Stimulated activated CD4-positive, alpha-beta T cell treated with anti-CD3 and anti-CD28 coated beads, Interleukin-2, amount 100 ng/mL, for 4 hours (primary cell): ENCODE measurements at places on chromosomes 7 and 10.

GRCh38 chr7:30897770-30898169 is 13.9 kb upstream of the AQP1 start:
- DNase-seq = no peak

GRCh38 chr7:136234040-136234439 is 256.9 kb upstream of the MTPN start:
- DNase-seq = no peak

- DNase-seq = no peak
Observed at GRCh38 chr10:8130973-8131911, 76.8 kb downstream of the GATA3 start.

DNA sequence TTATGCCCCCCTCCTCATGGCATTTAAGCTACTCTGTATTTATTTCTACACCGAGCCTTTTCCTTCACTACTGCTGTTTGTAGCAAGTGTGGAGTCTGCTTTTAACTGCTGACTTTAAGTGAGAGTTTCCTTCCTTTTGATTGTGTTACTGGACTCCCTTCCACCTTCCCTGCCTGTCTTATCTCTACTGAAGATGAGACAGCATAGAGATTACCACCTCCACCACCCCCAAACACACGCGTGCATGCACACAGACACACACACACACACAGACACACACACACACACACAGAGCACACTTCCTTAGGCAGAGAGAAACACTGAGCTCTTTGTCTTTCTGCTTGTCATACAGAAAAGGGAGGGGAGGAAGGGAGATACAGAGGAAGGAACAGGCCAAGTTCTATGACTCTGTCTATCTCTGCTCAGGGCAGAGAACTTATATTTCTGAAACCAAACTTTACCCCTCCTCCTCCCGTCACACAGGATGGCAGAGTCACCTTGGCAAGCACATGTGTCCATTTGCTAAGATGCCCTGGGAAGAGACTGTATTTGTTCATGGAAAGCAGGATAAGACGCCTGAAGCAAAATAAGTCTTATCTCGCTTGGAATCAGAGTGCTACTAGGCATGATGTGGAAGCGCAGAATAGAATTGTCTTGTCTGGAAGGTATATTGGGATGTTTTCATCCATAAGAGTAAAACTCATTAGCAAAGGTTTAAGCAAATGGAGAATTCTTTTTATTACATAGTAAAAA is 81.8 kb upstream of the CAV2 start:
- no peak for DNase-seq

GRCh38 chr10:89481662-89482061 is 53.7 kb downstream of the SLC16A12 start:
- DNase-seq = no peak

DNA sequence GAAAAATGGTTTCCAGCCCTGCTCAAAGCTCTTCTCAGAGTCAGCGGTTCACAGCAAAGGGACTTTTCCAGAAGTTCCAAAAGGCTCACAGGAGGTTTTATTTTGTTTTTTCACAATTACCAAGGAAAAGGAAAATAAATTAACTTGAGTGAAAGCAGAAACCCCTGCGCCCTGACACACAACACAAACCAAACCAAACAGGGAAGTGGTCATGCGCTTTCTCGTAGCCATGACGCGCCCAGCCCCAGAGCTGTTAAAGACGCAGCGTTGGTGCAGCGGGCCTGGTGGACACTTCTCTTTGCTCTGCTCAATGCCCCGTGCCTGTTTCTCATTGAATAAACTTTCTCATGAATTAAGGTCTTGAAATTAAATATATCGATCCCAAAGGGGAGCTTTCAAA is 134.4 kb upstream of the LYZL2 start:
- DNase-seq = no peak

GRCh38 chr7:132082394-132082793 is 493.9 kb downstream of the PLXNA4 start:
- DNase-seq = no peak
